Cerebellar nuclear complex (tissue), 1 donor: ENCODE measurements at places on chromosomes 6 and 20.

DNA sequence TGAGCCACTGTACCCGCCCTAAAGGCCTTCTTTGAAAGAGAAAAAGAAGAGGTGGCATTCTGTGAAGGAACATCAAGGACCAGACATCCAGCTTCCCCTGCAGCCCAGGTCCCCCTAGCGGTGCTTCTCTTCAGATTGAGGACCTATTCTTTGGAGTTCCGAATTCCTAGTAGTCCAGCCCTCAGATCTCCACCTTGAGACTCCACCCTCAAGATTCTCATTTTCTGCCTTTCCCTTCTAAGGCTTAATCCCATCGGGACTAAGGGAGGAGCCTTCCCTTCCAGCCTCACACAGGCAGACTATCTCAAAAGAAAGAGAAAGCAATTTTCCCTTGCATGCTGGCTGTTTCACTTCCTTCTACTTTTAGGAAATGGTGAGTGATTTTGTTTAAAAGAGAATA lies 32.5 kb downstream of the MUC22 start:
- DNase-seq = no peak

GRCh38 chr20:3177746-3178485 lies 4.6 kb upstream of the LZTS3 start:
- no peak for DNase-seq

DNA sequence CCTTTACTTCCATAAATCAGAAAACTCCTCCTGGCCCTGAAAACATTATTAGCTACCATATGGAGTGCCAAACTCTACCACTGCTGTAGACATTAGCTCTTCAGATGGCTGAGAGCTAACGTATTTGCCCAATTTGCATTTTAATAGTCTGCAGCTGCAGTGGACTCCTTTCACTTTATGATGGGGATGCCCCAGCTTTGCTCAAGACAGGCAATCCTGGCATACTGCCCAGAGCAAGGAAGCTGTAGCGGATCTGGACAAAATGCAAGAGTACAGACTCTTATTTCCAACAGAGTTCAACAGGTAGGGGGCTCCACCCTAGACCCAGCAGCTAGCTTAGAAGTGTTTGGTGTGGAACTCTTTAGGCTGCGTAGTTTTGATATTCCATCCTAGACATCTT lies 246.7 kb downstream of the FOXC1 start:
- DNase-seq = no peak

DNA sequence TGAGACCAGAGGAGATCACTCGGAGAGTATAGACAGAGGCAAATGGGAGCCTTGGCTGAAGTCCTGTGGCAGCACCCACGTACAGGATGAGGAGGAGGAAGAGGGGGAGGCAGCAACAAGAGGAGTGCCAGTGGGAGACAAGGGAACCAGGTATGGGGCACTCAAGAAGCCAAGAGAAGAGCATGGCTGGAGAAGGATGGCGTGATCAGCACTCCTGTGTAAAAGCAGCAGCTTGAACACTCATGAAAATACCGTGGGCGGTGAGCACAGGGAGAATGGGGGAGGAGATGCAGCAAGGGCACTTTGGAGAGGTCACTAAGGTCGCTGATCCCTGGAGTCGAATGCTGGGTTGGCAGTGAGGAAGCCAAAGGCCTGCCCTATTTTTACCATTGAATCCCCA lies 51.2 kb upstream of the PRND start:
- DNase-seq = no peak

- DNase-seq = no peak
These were observed at the start of gene NKAIN2 for GRCh38 chr6:123803504-123804013. Gene NKAIN2 (plus strand): TSS chr6:123803865.

- DNase-seq = no peak
These were observed 6.6 kb downstream of the TM9SF4 start for GRCh38 chr20:32116079-32116521.

GRCh38 chr6:27865850-27866356 lies 46.3 kb downstream of the OR2B2 start:
- DNase-seq = no peak

- DNase-seq = no peak
These were observed 287.1 kb downstream of the GMDS start for GRCh38 chr6:1958257-1958656.

- no peak for DNase-seq
These were observed 55.0 kb upstream of the HLA-A start for GRCh38 chr6:29887330-29887818.

DNA sequence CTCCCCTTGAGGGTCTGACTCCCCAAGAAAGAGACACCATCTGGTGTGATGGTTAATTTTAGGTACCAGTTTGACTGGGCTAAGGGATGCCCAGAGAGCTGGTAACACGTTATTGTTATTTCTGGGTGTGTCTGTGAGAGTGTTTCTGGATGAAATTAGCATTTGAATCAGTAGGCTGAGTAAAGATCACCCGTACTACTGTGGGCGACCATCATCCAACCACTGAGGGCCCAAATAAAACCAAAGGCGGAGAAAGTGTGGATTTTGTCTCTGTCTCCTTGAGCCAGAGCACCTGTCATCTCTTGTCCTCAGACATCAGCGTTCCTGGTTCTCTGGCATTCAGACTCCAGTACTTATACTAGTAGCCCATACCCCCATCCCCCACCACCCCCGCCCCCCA lies 7.9 kb upstream of the CNKSR3 start:
- DNase-seq = no peak

- DNase-seq = no peak
These were observed 108.1 kb upstream of the DUSP22 start for GRCh38 chr6:184161-184700.
